ENCODE measurements at places on chromosomes 7 and 10.
A peak's percentile ranks its signal among the peaks of the same experiment; 100 is the strongest.

- DNase-seq = no peak
Measured at GRCh38 chr10:130551676-130552075, 415.5 kb downstream of the GLRX3 start.

DNA sequence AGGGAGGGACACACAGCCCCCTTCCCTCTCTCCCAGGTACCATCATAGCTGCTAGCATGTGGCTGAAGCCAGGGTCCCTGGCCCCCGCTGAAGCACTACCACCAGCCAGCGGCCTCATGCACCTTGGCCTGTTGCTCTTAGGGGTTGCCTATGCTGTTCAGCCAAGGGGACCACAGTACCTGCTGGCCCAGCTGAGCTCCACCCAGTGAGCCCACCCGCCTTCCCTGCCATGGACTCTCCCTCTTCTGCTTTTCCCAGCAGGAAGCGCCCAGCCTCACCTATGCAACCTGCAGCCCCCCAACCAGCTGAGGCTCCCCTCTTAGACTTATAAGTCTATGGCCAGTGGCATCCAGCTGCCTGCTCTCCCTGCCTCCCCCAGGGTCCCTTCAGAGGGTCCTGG, 8.7 kb upstream of the MTPAP start:
- DNase-seq = no peak

GRCh38 chr10:76301950-76302349, 870.5 kb downstream of the LRMDA start:
- DNase-seq = peak; percentile 13

- no peak for DNase-seq
Measured at GRCh38 chr7:140315498-140316164, 82.7 kb downstream of the SLC37A3 start.

- DNase-seq = no peak
Measured at GRCh38 chr7:129122751-129123509, 21.6 kb upstream of the TSPAN33 start.

DNA sequence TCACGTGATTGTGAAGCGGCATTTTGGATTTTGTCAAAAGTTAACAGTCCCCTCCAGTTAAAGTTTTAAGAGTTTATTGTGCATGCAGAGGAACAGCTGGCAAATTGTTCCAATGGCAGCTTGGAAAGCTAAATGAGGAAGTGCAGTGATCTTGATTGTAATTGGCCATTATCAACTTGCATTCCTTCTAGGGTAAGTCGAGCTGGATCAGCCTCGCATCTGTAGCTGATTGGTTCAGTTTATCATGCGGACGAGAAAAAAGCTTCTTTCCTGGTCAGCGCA, 566 bp downstream of the ZNF789 start:
- DNase-seq = peak; percentile 17

- DNase-seq = no peak
Measured at GRCh38 chr7:28180031-28180363, 598 bp downstream of the JAZF1 start.

DNA sequence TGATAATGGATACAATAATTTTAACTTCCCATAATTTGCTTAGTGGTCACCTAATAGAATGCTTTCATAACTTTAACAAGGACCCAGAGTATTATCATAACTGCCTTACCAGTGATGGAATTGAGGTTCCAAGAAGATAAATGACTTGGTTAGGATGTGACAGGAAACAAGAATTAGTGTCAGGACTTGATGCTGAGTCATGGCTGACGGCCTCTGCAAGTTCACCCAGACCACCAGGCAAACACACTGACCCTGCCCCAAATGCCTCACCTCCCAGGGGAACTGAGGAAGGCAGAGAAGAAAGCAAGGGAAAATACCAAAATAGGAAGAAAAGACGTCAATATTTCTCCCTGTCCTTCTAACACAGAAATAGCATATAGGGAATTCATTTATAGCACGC, 636.3 kb downstream of the PARD3 start:
- DNase-seq = no peak

DNA sequence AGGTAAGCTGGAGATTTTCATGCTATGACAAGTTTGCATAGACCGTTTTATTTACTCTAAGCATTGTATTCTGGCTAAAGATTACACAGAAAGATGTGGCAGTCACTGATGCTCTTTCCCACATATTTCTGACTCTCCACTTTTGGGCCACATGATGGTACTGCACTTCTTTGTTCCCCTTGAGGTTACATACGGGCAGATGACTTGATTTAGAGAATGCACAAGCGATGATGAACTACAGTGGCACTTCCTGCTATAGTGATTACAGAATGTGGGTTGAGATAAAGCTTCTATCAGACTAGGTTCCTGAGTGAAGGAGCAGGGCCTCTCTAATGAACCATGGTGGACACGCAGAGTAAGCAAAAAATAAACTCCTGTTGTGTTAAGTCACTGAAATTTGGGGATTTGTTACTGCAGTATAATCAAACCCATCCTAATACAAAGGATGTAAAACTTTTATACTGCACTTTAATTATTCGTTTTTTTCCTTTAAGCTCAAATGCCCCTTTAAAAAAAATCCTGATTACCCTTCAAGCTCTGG, 177.9 kb downstream of the TAX1BP1 start:
- DNase-seq = no peak

GRCh38 chr7:30837581-30837980, 66.4 kb downstream of the MINDY4 start:
- no peak for DNase-seq

- DNase-seq = no peak
Measured at GRCh38 chr7:123717689-123718088, 31.1 kb downstream of the WASL start.

- DNase-seq = no peak
Measured at GRCh38 chr10:133258818-133259601, 17.7 kb downstream of the ADAM8 start.

- no peak for DNase-seq
Measured at GRCh38 chr10:3339121-3339520, 166.5 kb upstream of the PITRM1 start.

- DNase-seq = no peak
Measured at GRCh38 chr7:111736552-111736874, 174.2 kb upstream of the IMMP2L start.

Data from NCI-H1105 treated with DMSO at 0.1 percent for 48 hours (cell line).